ENCODE measurements at places on chromosomes 7 and 10. TPM values are rescaled to one million over a fixed set of nuclear protein-coding genes. Genes with fewer than 3 reads are reported as not detected.

Gene AOAH
- total RNA-seq: 0.51 TPM

Gene RBP3
- not detected for total RNA-seq

Gene DOCK1
- 69.3 TPM for total RNA-seq

Gene STAG3
- total RNA-seq: 0.13 TPM

Gene GTF2I
- 96.8 TPM for total RNA-seq

DNA sequence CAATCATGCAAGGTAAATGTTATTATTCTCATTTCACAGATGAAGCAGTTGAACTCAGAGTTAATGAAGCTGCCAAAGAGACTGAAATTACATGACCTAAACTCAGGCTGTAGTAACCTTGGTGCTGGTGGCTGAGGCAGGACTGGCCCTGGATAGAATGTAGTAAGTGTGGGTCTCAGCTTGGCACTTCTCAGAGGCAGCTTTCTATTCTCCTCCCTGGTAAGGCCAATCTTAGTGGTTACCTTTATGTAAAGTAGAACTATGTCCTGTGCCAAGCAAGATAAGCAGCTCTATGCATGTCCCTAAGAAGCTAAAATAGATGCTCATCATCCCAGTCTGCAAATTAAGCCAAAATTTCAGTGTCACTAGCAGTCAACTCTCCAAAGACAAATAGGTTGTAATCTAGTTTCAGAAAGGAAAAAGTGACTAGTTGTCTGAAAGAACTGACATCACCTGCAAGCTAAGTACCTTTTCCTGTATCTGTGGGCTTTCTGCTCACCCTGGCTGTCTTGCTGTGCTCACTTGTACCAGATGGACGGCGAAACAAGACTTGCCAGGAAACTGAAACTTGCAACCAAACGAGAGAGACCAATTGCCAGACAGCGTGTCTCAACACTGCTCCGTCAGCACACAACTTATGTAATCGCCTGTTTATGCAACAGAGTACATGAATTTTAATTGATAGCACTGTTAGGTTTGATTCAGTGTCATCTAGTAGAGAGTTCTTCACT is 43.7 kb downstream of the CH25H start:
- DNase-seq: no peak

DNA sequence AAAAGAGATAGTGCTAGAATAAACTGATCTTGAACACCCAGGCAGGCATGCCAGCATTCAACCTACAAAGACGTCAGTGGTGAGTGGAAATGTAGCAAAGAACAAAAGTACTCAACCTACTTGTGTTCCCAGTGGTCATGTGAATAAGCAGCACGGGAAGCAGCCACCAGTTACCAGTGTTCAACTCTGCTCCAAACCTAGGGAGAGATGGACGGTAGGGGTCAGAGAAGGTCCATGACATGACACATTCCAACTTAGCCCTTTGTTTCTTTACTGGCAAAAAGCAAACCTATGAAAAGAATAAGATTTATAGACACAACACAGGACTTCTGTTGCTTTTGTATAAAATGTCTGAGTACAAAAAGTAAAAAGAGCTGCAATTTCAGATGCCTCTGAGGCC is 511.4 kb downstream of the XPNPEP1 start:
- DNase-seq: no peak

- DNase-seq: no peak
These were observed 489.0 kb upstream of the AUTS2 start for GRCh38 chr7:69109246-69109645.

DNA sequence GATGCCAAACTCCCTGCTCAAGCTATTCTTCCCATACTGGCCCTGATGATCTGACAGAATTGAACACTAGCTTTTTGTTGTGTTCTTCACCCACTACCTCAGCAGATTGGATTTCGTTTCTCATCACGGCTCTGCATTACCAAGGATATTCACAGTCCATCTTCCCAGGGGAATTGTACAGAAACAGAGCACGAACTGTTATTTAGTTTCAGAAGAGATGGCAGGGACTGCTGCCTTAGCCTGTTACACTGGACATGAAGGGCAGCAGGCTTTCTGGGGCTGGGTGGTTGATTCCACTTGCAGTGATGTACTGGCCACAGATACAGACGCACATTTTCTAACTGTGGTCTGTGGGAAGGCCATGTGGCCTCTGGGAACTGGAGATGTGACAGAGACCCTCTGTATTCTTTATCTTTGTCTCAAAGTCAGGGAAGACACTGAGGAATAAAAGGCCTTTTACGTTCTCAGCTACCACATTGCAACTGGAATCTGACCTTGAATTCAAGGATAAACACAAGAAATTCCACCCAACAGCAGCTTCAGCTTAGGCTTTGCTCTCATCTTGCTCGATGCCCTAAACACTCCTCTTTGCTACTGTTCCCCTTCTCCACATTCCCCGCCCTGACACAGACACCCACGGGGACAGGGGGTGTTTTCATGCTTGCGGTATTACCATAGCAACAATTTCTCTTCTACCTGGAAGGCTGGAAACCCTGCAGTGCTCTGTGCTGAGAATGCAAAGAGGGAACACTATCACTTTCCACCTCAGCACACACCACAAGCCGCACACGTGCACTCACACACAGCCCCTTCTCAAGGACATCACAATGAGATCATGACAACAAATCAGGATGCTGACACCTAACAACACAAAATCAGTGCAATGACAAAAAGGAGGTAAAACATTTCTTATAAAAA is 81.7 kb downstream of the RNF216 start:
- no peak for DNase-seq

- no peak for DNase-seq
These were observed 35.3 kb downstream of the STK32C start for GRCh38 chr10:132272231-132272971.

DNA sequence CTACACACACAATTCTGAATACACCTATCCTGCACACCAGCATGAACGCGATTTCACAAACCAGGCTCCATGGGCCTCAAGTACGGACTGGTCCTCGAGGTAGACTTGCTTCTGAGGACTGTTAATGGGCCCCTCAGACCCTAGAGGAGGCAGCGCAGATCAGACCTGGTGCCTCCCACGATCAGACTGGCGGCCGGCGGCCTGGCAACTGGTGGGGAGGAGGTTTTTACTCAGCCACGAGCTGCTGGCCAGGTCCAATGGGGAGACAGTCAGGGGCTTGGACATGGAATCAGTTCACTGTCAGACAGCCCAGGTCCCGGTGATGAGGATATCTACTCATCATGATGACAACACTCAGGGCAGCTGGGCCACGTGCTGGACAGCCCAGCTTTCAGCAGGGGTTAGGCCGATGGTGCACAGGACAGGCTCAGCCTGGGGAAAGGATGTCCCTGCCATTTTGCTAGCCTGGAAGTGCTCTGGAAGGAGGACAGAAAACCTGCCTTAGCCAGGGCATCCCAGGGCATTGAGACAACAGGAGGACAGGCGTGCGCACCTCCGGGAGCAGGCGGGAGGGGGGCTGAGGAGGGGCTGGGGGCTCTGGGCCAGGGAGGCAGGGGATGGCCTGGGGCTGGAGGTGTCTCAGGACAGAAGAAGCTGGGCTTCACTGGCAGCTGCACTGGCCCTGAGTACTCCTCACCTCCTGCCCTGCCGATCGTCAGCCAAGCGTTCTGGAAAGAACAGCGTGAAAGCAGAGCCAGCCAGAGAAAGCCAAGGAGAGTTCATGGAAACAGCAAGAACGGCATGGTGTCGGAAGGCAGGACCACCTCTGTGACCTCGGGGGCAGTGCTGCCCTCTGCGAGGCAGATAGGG is 48.0 kb upstream of the RASGEF1A start:
- DNase-seq: no peak

- no peak for DNase-seq
These were observed 88.7 kb downstream of the ADARB2 start for GRCh38 chr10:1648648-1649047.

GRCh38 chr10:14072541-14072940 is 258.2 kb downstream of the FRMD4A start:
- peak; percentile 81 for DNase-seq

- no peak for DNase-seq
These were observed 19.4 kb upstream of the SH3PXD2A start for GRCh38 chr10:103874730-103875129.

DNA sequence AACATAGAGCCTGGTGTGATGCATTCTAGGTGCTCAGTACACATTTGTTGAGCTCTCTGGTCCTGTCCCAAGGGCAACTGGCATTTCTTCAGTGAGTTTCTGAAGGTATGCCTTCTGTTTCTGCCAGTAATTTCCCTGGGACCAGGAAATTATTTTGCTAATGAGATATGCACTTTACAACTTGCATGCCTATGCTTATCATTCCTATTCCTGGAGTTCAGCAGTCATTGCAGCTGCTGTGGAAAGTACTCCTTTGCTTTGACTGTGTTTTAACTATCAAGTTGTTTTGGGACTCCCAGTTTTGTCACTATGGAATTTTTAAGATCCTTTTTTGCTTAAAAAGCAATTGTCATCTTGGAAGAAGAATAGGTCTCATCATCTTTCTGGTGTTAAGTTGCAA is 283.0 kb downstream of the BBS9 start:
- DNase-seq: no peak

GRCh38 chr7:44565097-44565794 is 8.5 kb downstream of the DDX56 start:
- peak; percentile 38 for DNase-seq

DNA sequence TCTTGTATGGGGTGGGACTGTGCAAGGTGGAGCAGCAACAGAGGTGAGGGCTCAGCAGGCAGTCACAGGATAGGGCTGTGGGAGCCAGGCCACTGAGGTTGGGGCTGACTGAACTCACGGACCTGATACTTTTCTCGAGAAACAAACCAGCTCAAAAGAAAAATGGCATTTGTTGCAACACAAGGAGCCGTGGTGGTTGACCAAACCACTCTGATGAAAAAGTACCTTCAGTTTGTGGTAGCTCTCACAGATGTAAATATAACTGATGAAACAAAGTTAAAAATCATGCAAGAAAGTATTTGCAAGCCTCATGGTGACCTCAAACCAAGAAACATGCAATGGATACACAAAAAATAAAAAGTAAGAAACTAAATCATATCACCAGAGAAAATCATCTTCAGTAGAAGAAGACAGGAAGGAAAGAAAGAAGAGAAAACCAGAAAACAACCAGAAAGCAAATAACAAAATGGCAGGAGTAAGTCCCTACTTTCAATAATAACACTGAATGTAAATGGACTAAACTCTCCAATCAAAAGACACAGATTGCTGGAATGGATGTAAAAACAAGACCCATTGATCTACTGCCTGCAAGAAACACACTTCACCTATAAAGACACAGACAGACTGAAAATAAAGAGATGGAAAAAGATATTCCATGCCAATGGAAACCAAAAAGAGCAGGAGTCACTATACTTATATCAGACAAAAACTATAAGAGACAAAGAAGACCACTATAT is 48.9 kb upstream of the DUSP5 start:
- no peak for DNase-seq

GRCh38 chr7:99024066-99024465 is 119.8 kb downstream of the SMURF1 start:
- no peak for DNase-seq

- DNase-seq: no peak
These were observed 351.1 kb downstream of the GATA3 start for GRCh38 chr10:8405596-8405995.

DNA sequence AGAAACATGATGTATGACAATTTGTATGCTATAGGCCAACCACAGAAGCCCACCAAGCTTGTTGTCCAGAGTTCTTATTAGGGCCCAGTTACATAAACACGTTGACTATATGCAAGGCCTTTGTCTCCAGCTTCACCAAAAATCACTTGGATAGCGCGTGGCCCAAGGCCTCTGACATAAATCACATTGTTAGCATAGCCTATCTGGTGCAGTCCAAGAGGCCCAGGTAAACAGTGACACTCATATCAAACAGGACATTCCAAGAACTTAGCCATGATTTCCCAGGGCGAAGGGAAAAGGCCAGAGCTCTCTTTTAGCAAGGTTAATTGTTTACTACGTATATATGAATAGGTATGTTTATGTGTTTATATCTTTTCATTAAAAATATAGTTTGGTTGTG is 337.2 kb upstream of the CELF2 start:
- no peak for DNase-seq

DNA sequence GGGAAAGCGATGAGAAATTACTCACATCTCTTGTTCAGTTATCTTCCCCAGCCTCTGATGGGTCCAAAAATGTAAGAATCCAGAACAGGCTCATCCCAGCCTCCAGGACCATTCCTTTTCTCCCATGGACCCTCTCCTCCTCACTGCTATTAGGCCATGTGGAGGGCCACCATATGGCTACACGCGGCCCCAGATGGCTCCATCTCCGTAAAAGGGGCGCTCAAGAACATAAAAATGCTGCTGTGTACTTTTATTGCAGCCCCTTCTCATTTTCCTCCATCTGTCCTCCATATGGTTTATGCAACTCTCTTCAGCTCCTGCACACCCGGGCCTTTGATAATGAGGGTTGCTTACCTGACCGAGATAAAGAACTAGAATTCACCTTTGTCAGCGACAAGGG is 166.2 kb downstream of the RAPGEF5 start:
- no peak for DNase-seq

GRCh38 chr7:15068324-15068723 is 165.8 kb upstream of the DGKB start:
- DNase-seq: no peak

GRCh38 chr10:131513445-131513844 is 201.9 kb upstream of the TCERG1L start:
- DNase-seq: no peak

GRCh38 chr7:79462390-79462789 is 8.9 kb upstream of the MAGI2 start:
- DNase-seq: no peak

- DNase-seq: no peak
These were observed 167.7 kb downstream of the DGKB start for GRCh38 chr7:14734839-14735321.

DNA sequence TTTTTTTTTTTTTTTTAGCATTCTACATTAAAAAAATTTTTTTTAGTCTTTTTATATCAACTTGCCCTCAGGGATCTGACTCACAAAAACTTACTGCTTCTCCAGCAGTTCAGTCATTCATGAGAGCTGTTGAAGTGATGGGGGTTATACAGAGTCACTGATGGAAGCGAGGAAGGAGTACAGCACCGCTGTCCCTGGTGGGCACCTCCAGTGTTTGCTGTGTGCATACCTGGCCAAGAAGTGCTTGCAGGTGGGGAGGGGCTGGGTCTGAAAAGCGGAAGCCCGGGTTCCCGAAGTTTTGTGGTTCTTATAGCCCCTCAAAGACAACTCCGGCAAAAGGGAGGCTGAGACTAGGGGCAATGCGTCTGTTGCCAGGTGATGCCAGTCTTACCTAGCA is 46.2 kb downstream of the MINDY4 start:
- no peak for DNase-seq

- DNase-seq: no peak
These were observed 608.3 kb upstream of the C7orf33 start for GRCh38 chr7:147982307-147982706.

- no peak for DNase-seq
These were observed 196.1 kb upstream of the SVIL start for GRCh38 chr10:29830531-29831512.

GRCh38 chr7:105935250-105935649 is 27.8 kb upstream of the CDHR3 start:
- no peak for DNase-seq

- DNase-seq: no peak
These were observed 25.8 kb upstream of the IMMP2L start for GRCh38 chr7:111588065-111588433.

GRCh38 chr7:133183969-133184368 is 68.9 kb upstream of the EXOC4 start:
- DNase-seq: no peak
